Activated naive CD4-positive, alpha-beta T cell treated with anti-CD3 and anti-CD28 coated beads, Interleukin-2, amount 50 U/mL, for 72 hours (primary cell): ENCODE measurements at places on chromosomes 7 and 10.

- no peak for DNase-seq
Observed at GRCh38 chr7:155653803-155654202, 9.3 kb downstream of the RBM33 start.

DNA sequence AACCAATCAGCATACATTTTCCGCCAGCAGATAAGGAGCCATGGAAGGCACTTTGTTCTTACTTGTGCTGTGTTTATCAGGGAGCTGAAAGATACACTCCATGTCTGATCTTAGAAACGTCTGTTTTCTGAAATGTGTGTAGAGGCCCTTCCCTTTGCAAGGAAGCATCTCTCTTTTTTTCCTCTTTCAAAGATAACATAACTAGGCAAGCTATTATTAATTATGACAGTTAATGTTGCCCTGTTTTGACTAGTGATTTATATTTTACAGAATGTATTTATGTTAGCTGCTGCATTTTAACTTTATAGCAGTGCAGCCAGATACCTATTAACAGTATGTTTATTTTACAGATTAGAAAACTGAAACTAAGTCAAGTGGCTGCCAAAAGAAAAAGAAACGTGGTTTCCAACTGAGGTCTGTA, 683.2 kb upstream of the IGFBP3 start:
- no peak for DNase-seq

DNA sequence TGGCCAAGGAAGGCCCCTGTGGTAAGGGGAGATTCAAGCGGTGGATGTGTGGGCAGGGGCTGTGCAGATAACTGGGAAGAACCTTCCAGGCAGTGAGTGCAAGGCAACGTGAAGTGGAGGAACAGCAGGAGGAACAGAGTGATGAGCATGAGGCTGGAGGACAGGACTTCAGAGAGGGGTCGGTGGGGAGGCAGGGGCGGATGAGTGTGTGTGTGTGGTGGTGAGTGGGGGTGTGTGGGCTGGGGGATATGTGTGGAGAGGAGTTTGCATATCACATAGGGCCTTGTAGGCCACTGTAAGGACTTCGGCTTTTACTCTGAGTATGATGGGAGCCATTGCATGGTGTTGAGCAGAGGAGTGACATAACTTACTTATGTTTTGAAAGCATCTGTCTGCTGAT, 73.8 kb downstream of the SYPL1 start:
- DNase-seq: no peak

- DNase-seq: peak; percentile 67
Observed at GRCh38 chr7:42876182-42877068, 35.4 kb downstream of the C7orf25 start.

DNA sequence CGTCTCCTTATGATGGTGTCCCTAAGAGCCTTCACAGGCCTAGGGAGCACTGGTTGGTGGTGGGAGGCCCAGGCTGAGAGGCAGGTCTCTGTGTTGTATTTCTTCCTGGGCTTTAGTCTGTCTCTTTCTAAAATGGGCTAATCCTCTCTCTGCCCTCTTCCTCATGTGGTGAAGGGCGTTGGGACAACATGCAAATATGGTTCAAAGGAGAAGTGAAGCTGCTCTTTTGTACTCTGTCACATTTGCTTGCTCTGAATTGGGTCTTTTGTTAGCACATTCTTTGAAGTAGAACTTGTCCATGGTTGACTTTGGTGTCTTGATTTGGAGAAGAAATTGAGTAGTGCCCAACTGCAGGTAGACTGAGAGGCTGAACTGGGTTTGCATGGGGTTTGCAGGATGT, 814 bp downstream of the HK1 start:
- DNase-seq: no peak

DNA sequence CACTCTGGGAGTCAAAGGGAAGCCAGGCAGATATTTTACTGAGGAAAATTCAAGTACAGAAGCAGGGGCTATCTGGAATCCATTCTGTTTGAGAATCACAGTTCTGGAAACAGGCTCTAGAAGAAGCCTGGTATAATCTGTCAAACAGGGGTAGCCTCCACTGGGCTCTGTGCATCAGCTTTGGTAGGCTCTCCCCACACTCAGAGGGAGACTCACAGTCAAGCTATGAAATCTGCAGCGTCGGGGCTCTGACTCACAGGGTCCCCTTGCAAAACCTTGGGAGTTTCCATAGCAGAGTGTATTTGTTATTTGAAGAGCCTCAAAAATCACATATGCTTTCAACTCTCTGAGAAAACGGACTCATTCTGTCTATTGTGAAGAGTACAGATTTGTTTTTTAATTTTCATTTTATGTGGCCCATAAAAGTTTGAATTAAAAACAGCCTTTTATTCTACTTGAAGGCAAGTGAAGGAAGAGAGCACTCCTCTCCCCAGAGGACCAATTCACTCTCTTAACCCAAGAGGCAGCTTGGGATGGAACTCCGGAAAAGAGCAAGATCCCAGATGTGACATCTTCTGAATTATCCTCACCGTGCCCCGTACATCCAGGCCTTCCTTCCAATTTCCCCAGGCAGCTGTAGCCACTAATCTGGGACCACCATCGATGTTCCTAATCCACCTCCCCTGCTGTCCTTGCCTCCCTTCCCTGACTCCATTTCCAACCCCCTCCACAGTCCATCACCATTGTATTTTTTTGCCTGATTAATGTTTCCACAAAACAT, 590.9 kb upstream of the MGMT start:
- DNase-seq: no peak

GRCh38 chr10:97543025-97543546, 29.5 kb upstream of the ANKRD2 start:
- DNase-seq: peak; percentile 86
